NCI-H2029 (cell line): ENCODE measurements at places on chromosomes 5 and 9.
A peak's percentile ranks its signal among the peaks of the same experiment; 100 is the strongest.

DNA sequence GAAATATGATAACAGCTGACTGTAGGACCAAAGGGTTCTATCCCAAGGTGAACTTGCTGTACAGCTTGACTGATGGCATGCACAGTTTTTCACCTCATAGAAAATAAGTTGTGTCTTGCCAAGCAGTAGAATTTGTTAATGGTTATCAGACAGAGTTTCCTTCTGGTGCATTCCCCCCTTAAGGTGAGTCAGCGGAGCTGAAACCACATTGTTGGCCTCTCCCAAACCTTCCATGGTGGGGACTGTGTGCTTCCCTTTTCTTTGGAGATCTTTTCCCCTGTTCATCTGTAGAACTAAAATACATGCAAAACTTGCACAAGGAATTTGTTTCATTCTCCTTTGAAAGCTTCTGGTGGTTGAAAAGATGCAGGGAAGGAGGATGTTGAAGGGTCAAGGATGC is 179.8 kb downstream of the FGF1 start:
- no peak for DNase-seq

- DNase-seq = no peak
Observed at GRCh38 chr5:25713259-25713658, 1068.5 kb upstream of the CDH10 start.

GRCh38 chr5:6812800-6813731 is 99.8 kb downstream of the TENT4A start:
- DNase-seq = peak; percentile 52

- no peak for DNase-seq
Observed at GRCh38 chr5:177358370-177358819, 671 bp downstream of the RGS14 start.

GRCh38 chr5:119417891-119418605 is 34.2 kb upstream of the HSD17B4 start:
- no peak for DNase-seq

GRCh38 chr5:7396713-7397454 is 946 bp downstream of the ADCY2 start:
- DNase-seq = no peak

DNA sequence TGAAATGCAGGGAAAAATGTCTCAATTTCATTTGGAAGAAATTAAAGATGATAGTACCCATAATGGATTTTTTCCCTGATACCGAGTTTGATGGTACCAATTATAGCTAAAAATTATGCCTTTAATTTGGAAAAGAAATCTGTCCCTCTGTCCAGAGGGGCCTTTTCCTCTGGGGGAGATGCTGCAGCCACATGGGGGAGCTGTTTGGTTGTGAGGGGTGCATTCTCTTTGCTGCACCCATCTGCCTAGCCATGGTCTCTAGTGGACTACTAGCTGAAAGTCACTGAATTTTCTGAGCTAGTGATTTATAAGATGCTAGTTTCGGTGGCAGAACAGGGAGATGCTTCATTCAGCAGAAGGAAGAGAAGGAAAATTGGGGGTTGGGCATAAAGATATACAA is 9.6 kb downstream of the SEC61B start:
- DNase-seq = no peak

DNA sequence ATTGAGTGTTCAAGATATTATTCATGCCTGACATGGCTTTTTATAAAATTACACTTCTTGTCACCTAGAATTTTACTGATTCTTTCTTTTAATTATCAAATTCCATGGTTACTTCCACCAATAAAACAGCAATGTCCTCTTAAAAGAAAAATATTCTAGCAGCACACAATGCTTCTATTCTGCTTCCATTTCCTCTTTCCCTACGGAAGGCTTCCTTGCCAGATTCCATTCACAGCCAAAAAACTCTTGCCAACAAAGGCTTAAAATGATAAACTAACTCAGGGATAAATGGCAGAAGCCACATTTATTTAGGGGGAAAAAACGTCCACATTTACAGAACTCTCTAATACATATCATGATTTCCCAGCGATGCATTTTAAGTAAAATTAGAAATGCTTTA is 111.6 kb downstream of the CTNND2 start:
- DNase-seq = no peak
